Stomach (tissue), 19 donors: ENCODE measurements at places on chromosomes 6 and 20.
A peak's percentile ranks its signal among the peaks of the same experiment; 100 is the strongest.

DNA sequence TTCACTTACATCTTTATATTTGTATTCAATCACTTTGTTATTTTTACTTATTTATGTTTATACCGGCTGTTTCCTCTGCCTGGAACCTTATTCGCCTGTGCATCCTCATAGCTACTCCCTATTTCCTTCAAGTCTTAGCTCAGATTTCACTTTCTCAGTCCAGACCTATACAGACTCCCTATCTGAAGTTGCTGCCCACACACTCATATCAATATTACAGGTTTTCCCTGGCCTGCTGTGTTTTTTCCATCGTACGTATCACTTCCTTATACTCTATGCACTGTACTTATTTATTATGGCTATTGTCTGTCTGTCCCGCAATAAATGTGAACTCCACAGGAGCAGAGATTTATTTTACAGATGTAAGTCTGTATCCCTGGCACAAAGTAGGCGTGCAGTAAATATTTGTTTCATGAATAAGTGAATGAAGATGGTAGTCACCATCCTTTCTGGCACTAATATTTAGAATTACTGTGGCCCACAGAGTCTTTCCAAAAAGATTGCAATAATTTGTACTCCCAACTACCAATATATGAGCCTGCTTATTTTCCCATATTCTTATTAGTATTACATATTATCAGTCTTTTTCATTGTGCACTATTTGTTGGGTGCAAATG lies 64.9 kb downstream of the TNFAIP3 start:
- DNase-seq = no peak

GRCh38 chr6:12381587-12381986 lies 91.4 kb downstream of the EDN1 start:
- no peak for DNase-seq

- peak; percentile 62 for DNase-seq
Observed at GRCh38 chr6:33407132-33407718, 3.6 kb upstream of the PHF1 start.

GRCh38 chr6:18211338-18211737 lies 53.0 kb downstream of the DEK start:
- no peak for DNase-seq

- no peak for DNase-seq
Observed at GRCh38 chr20:23122796-23123655, 36.9 kb upstream of the CD93 start.

- no peak for DNase-seq
Observed at GRCh38 chr6:28979679-28980078, 25.4 kb downstream of the ZNF311 start.

DNA sequence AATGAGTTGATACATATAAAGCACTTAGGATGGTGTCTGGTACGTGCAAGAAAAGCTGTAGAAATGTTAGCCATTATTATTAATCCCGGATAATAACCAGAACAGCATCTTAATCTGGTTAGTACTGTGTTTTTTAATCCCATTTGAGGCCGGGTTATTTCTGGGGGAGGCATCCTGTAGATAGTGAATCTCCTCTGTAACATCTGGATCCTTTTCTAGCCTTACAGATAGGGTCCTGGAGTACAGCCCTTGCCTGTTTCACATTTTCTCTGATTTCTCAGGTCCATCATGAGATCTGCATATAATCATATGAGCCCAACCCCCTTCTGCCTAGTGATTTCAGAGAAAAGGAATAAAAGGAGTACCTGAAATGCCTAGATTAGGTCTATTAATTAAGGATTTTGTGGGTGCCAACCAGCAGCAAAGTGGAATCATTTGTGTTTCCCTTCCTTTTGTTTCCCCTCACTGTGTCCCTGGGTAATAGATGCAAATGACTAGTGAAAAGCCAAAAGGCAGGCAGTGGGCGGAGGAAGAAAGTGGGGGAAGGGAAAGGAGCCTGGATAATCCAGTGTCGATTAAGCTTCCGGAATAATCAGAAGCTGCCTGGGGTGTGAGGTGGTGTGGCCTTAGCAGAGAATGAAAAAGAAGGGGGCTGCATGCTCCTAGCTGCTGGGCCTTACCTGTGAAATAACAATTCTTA lies 88.9 kb downstream of the SOBP start:
- no peak for DNase-seq

- no peak for DNase-seq
Observed at GRCh38 chr20:19539191-19539590, 218.9 kb upstream of the RIN2 start.

DNA sequence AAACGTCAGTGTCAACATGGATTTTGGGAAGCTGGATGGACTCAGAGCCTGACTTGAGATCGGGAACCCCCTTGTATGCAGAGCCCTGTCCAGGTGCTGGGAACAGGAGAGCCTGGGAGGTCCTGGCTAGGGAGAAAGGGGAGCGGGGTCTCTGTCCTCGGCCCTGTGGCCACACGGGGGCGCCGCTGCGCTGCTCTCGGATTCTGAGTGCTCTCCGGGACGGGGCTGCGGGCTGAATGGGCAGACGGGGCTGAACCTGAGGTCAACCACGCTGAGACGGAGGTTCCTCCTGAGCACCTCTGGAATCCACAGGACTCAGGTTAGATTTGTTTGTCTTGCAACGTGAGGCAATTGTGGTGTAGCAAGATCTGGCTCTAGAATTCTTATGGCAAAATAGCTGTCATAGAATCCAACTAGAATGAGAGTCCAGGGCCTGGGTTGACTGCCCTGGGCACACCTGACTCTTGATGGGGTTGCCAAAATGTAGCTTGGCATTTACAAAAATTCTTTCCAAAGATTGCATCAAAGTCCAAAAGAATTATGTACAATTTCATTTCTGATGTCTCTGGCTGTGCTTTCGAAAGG lies 20.6 kb upstream of the HLA-F start:
- peak; percentile 46 for DNase-seq

DNA sequence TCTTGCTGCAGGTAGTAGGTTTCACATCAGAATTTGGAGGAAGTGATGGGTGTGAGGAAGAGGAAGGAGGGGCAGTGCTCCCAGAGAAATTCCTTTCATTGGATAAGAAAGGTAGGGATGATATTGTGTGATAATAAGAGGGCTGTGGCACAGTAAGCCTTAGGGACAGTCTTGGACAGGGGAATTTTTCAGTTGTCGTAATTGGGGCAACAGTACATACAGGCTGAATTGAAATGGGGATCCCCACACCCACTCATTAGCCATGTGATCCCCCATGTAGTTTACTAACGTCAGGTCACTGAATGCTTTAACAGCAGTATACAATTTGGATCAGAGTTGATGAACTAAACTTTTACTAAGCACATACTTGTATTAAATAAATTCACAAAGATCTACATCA lies 79.4 kb downstream of the FOXO3 start:
- no peak for DNase-seq

GRCh38 chr6:107563694-107564588 lies 74.0 kb downstream of the SOBP start:
- DNase-seq = no peak
